ENCODE measurements at places on chromosomes 13 and 19. TPM values are rescaled to one million over a fixed set of nuclear protein-coding genes. Genes with fewer than 3 reads are reported as not detected.
A peak's percentile ranks its signal among the peaks of the same experiment; 100 is the strongest.

DNA sequence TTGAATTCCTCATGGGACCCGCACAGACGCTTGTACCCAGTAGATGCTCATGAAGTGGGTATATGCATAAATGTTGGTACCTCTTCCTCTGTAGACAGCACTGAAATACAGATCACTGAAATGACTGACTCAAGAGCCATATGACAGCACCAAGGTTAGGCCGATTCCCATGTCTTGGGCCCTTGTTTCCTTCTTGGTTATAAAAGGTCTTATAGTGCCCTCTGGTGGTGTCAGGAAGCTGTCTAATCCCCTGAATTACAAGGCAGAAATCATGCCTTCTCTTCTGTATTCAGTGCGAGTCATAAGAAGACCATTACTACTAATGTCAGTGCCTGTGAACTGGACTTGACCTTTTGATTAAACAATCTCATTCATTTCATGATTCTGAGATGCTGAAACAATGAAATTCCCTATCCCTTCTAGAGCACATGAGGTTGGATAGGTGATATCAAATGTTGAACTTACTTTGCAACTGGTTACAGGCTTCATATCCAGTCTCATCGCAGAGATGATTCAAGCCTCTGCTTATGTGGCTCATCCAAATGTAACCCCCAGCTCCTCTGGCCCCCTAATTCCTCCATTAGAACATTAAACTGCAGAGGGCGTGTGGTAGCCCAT, 59.7 kb downstream of the SPATA13 start:
- DNase-seq = no peak

- peak; percentile 96 for DNase-seq
Observed at GRCh38 chr13:96053003-96053703, at the start of gene UGGT2. UGGT2 (minus strand) TSS chr13:96053401; CDS start chr13:96053312, 89 bp downstream.

DNA sequence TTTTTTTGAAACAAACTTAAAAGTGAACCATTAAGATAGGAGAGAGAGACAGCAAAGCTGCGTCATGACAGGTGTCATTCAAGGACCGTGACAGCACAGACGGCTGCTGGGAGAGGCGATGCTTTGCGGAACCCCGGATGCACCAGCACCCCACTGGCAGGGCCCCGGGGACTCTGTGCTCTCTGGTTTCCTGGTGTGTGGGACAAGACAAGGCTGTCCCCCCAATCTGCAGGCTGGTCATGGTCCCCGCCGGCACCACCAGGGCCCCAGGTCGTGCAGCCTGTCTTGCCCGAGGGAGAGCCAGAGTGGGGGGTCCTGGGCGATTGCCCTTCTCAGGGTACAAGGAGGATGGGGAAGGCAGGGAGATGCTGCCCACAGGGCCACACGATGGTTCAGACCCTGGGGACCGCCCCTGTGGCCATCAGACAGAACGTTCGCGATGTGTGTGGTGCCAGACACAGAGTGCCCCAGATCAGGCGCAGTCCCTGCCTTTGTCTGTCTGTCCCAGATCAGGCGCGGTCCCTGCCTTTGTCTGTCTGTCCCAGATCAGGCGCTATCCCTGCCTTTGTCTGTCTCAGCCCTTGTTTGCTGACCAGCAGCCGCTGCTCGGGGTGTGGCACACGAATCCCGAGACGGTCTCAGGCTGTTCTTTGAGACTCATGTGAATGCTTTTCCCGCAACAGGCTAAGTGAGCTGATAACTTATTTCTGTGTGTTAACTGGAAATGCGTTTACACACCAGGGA, 36.1 kb downstream of the ADPRHL1 start:
- no peak for DNase-seq

POU2F2 gene
- total RNA-seq = 1.2 TPM

- no peak for DNase-seq
Observed at GRCh38 chr13:49319951-49320350, 72.2 kb downstream of the CDADC1 start.

GRCh38 chr19:10205636-10206035, 10.9 kb upstream of the DNMT1 start:
- DNase-seq = no peak

GRCh38 chr13:110425444-110425780, 118.3 kb downstream of the COL4A2 start:
- DNase-seq = no peak

GRCh38 chr19:1324806-1325567, 39.3 kb downstream of the EFNA2 start:
- DNase-seq = peak; percentile 39

ZNF850 gene
- 5.2 TPM for total RNA-seq

GRCh38 chr13:109119896-109120295, 490.5 kb downstream of the MYO16 start:
- no peak for DNase-seq

GRCh38 chr13:51881296-51881695, 19.5 kb downstream of the CCDC70 start:
- no peak for DNase-seq

DNA sequence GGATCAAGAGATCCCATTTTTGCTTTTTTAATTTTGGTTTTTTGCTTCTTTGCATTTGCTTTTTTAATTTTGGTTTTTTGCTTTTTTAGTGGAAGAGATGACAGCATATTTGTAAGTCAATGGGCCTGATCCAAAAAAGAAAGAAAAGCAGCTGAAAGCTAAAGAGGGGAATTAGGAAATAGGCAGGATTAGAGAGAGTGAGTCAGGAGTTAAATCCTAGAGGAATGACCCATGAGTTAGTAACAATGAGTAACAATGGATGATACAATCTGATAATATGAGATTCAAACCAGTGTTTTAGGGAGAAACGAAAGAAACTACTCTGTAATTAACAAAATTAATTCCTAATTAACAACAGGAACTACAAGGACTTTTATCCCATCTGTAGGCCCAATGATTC, 111.2 kb upstream of the SGCG start:
- no peak for DNase-seq

DNA sequence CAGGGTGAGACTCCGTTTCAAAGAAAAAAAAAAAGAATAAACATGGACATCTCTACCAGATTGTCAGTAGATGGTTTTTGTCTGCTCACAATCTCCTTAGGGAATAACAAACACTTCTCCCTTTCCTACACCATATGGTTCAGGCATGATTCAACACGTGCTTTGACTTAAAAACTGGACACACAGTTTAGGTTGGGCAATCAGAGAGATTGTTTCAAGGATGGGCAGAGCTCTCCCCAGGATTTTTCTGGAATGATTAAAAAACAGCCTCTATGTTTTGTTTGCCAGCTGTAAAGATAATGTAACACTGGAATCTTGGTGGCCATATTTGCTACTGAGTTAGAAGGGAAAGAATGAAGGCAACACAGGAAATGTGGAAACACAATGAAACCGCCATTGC, 150.1 kb upstream of the TSC22D1 start:
- no peak for DNase-seq

DNA sequence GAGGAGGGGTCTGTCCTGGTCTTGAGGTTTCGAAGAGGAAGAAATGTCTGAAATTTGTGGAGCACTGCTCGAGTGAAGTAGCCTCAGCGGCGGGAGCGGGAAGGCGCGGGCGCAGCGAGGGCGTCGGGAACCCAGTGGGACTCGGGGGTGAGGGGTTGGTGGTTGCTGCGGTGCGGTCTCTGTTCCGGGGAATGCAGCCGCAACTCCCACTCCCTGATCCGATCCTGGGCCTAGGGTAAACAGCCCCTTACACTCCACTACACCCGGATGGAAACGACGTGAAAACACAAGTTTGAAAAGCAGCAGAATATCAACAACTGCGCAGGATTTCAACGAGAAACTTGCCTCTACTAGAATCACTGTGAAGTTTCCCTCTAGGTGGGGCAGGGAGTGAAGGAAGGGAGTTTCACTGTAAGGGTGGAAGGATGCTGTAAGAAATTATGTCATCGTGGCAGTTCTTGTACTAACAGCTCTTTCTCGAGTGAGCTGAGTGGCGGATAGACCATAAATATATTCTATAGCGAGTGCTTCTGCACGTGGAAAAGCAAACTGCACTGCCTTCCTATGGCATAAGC, 2.0 kb upstream of the KLF12 start:
- peak; percentile 31 for DNase-seq

SIAH3 gene
- not detected for total RNA-seq

DNA sequence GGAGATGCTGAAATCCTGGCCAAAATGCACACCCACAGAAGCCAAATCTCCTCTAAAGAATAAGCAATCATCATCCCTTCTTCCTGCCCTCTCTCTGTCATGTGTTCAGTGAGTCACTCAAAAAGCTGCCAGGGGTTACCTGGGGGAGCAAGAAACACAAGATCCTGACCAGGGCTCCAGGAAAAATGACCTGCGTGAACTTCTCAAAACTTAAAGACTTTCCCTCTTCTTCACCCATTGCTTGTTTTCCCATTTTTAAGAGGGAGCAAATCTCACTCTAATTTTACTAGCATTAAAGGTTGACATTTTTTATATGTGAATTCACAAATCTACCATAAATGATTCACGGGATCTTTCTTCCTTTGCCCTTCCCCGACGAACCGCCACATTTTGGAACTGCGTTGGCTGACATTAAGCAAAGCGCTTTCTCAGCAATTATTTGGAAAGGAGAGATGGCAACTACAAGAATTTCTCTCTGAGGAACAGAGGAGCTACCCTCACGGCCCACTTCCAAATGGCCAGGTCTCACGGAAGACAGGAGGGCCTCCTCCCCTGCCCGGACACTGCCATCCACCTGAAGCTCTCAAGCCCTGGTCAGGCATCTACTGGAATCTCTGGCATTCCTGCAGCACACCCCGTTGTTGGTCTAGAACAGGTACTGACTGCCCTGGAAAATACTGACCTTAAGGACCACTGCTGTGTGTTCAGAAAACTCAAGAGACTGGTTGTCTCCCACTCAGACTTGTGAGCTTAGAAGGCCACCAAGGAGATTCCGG, 14.2 kb downstream of the TSHZ3 start:
- no peak for DNase-seq

DNA sequence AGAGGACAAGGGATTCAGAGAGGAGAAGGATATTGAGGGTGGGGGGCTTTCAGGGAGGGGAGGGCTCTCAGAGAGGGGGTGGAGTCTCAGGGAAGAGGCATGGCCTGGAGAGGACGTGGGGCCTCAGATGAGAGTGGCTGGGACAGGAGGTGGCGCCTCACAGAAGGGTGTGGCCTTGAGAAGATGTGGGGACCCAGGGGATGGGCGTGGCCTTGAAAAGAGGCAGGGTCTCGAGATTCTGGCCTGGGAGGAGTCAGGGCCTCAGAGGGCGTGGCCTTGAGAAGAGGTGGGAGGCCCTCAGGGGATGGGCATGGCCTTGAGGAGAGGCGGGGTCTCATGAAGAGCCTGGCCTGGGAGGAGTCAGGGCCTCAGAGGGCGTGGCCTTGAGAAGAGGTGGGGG, 23.7 kb upstream of the TNFSF14 start:
- no peak for DNase-seq

MISP gene
- total RNA-seq = not detected

- no peak for DNase-seq
Observed at GRCh38 chr19:15187026-15188007, 13.5 kb downstream of the NOTCH3 start.

GRCh38 chr13:110234532-110234931, 72.4 kb downstream of the COL4A1 start:
- DNase-seq = no peak

DNA sequence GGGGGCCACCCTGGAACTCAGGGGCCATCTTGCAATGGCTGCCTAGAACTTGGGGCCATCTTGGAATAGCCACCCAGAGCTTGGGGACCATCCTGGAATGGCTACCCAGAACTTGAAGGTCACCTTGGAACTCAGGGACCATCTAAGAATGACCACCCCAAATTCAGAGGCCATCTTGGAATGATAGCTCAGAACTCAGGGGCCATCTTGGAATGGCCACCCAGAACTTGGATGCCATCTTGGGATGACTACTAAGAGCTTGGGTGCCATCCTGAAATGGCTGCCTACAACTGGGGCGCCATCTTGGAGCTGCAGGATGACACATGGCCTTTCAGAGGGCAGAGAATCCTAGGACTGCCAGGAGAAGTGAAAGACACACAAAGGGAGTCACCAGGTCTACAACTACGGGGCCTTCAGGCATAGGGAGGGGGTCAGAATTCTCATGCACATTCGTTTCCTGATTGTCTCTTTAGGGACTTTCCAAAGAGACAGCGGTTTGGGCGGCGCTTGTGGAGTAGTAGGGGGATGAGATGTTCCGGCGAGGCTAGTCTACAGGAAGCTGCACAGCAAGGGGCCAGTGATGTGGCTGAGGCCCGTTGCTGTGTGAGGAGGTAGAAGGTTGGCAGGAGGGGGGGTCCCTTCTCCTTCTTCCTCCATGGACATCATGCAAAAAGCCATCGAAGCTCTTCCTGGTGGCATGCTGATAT, 125.0 kb downstream of the IER2 start:
- DNase-seq = no peak

IGLON5 gene
- total RNA-seq = not detected

ZIM2 gene
- 0.19 TPM for total RNA-seq

DNA sequence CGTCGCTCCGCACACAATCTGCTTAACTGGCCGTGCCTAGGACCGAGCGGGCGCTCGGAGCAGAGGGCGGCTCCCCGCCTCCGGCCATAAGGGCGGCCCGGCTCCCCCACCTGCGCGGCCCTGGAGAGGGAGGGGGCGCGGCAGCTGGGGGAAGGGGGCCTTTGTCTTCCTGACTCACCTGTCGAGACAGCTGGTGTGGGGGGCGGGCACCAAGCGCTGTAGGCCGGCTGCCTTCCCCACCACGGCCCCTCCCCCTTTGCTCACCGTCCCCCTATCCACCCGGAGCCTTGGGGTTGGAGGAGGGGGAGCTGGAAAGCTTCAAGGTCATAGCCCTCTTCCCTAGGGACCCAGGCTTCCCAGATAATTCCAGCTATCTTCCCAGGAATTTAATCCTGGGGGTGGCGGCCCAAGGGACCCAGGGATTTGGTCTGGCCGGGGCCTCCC, 1.2 kb downstream of the VASP start:
- no peak for DNase-seq

DNA sequence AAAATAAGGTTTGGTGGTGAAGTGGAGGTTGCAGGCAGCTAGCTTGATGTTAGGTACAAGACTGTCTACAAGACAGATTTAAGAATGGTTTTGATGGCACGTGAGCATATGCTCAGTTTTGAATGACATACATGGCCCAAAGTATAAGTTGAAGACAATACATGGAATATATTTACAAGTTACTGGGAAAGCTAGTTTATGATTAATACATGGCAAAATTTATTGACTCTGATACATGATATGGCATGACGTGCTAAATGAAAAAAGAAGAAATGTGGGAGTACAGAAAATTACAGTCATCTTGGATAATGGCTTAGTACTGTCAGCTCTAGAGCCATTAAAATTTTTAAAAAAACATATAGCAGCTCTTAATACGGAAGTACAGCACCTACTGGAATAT, 4.4 kb downstream of the KLF5 start:
- DNase-seq = no peak

All from left ventricle myocardium inferior (tissue), 1 donor.